ENCODE measurements at places on chromosomes 12 and 14. TPM values are rescaled to one million over a fixed set of nuclear protein-coding genes. Genes with fewer than 3 reads are reported as not detected.

DNA sequence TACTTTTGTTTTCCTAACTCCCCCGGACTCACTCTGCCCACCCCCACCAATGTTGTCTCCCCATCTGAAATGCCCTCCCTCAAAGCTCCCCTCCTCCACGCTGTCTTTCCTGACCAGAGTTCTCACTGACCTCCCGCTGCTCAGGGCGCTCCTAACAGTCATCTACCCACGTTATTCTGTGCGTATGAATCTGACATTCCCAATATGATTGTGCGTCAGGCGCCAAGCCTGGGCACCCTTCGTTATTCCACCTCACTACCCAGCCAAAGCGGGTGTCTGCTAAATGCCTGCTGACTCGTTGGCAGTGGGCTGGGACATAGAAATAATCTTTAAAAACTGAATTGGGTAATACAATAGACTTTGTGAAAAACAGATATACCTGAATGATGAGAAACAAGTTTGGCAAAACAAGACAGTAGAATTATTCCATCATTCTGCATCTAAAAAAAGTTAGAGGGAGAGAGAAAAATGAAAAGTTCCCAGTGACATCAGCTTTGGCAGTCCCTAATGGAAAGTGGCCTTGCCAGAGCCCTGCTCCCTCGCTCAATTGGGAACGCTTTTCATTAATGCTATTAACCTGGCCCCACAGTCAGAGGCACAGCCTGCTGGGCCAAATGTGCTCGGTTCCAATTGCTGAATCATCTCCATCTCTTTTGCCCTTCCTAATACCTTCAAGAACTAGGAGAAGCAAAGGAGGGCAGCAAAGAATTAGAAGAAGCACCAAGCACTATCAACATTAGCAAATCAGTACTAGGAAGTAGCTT is 74.0 kb upstream of the PLXNC1 start:
- DNase-seq = peak; percentile 77

DNA sequence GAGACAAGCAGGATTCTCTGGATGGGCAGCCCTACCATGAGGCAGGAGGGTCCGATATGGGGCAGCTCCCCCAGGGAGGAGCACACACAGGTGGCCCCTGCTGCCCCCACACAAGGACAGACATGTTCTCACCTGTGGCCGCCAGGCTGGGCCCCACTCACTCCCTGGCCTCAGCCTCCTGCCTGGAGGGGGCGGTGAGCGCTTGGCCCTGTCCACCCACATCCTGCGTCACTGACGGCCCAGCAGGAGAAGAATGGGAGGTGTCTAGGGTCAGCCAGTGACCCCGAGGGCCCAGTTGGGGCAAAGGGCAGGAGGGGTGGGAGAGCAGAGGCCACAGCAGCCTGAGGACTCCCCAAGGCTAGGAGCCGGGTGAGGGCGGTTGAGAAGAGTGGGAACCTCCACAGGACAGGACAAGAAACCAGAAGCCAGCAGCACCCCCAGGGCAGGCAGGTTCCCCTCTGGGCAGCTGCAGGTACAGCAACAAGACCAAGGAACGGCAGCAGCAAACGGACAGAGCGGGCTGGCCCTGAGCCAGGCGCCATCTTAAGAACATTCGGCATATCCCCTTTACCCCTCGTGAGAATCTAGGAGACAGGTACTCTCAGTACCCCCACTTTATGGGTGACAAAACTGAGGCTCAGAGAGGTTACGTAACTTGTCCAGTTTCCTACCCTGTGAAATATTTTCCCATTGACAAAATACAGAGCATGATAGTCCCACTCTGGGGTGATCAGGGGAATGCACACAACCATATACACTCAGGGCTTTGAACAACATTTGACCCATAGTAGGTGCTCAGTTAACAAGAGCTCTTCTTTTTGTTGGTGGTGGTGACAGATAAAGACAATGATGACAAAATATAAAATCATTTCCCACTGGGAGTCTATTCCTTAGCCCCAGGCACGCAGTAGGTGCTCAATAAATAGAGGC is 74.3 kb downstream of the NCOR2 start:
- no peak for DNase-seq

PPP1R3E gene
- total RNA-seq = 15.1 TPM

DNA sequence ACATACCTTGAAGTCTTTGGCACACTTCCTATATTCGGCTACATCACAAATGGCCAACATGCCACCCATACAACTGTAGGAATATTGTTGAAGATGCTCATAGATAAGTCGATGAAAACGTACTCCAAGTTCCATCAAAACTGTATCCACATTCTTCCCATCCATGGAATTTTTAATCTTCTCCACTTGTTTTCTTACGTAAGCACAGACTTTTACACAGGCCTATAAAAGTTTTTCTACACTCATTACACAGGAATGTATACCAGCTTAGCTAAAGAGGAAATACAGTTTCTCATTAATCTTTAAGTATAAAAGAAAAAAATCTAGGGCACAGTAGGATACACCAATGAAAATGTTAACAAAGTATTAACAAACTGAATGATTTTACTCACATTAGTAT is 59.1 kb downstream of the EXOC5 start:
- DNase-seq = no peak

DNA sequence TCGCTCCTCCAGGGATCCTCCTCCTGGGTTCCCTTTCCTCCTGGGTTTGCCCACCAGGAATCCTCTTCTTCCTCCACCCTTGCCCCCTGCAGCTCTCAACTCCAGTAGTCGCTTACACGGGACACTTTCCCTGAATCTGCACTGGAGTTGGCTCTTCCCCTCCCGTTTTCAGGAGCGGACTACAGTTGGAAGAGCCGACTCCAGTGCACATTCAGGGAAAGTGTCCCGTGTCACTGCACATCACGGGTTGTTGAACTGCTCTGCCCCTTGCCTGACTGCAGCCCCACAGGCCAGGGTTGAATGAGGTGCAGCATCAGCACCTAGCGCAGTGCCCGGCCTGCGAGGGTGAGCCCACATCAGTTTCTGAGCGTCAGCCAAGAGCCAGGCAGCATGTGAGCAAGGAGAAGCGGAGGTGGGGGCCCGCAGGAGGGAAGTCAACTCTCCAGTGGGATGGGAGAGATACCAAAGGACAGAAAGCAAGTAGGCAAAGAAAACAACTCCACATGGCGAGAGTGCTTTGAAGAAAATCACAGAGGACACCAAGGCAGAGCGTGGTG is 13.1 kb downstream of the RAPGEF3 start:
- no peak for DNase-seq

DNA sequence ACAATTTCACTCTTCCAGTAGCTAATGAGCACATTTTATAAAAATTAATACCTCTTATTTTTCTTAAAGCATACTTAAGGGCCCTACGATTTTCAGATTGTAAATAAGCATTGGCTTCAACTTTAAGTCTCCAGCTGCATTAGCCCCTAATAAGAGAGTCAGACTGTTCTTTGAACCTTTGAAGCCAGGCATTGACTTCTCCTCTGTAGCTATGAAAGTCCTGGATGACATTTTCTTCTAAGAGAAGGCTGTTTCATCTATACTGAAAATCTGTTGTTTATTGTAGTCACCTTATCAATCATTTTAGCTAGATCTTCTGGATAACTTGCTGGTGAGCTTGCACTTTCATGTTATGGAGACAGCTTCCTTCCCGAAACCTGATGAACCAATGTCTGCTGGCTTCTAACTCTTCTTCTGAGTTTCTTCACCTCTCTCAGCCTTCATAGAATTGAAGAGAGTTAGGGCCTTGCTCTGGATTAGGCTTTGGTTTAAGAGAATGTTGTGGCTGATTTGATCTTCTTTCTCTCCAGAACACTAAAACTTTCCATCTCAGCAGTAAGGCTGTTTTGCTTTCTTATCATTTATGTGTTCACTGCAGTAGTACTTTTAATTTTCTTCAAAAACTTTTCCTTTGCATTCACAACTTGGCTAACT is 377.1 kb upstream of the RGS6 start:
- no peak for DNase-seq

DNA sequence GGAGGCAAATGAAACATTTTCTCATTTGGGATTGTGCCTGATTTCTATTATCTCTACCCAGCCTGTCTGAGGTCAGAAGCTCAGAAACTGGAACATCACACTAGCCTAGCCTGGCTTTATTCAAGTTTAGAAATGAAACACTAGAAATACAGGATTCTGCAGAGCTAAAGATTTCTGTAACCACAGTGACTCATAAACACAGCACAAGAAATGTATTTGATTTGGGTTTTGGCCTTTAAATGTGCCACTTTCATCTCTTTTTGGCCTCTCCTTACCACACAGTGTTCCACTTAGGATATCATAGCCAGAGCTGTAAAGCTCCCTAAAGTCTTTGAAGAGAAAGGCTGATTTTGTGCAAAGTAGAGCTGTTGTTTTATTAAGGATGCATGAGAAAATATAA is 307.5 kb downstream of the EMP1 start:
- DNase-seq = no peak

GRCh38 chr12:115398311-115398781 is 714.4 kb upstream of the TBX3 start:
- DNase-seq = peak; percentile 67

DNA sequence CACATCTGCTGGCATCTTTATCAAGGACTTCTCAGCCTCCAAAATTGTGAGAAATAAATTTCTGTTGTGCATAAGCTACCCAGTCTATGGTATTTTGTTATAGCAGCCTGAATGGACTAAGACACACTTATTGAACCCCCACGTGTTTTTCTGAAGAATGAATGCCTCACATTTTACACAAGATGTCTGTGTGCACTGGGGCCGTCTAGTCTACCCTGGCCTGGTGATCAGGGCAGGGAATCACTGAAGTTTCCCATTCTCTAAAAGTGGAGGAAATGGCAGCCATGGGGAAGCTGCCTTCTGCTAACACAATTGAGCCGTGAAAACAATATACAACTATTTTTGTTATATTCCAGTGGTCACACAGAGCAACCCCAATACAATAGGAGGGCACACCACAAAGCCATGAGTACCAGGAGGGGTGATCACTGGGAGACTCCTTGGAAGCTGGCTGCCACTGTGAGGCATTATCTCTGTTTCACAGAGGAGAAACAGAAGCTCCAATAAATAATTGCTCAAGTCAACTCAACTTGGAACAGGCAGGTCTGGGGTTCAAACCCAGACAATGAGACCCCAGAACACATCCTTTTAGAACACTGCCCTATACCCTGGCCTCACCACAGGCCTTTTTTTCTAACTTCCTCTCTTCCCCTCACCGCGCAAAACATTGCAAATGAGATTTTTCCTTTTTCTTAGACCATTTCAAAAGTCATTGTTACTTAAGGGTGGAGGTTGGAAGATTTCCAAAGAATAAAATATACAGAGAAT is 18.3 kb upstream of the LTA4H start:
- DNase-seq = no peak

SMCO3 gene
- total RNA-seq = 0.41 TPM

DIO3 gene
- 0.27 TPM for total RNA-seq

GRCh38 chr12:55067701-55068100 is 47.9 kb downstream of the NEUROD4 start:
- DNase-seq = no peak

GRCh38 chr12:64835901-64836300 is 11.5 kb downstream of the TBC1D30 start:
- no peak for DNase-seq

HOTAIR gene
- not detected for total RNA-seq

HOXC6 gene
- 7.0 TPM for total RNA-seq

- no peak for DNase-seq
Observed at GRCh38 chr12:131153016-131153415, 199.3 kb downstream of the ADGRD1 start.

DNA sequence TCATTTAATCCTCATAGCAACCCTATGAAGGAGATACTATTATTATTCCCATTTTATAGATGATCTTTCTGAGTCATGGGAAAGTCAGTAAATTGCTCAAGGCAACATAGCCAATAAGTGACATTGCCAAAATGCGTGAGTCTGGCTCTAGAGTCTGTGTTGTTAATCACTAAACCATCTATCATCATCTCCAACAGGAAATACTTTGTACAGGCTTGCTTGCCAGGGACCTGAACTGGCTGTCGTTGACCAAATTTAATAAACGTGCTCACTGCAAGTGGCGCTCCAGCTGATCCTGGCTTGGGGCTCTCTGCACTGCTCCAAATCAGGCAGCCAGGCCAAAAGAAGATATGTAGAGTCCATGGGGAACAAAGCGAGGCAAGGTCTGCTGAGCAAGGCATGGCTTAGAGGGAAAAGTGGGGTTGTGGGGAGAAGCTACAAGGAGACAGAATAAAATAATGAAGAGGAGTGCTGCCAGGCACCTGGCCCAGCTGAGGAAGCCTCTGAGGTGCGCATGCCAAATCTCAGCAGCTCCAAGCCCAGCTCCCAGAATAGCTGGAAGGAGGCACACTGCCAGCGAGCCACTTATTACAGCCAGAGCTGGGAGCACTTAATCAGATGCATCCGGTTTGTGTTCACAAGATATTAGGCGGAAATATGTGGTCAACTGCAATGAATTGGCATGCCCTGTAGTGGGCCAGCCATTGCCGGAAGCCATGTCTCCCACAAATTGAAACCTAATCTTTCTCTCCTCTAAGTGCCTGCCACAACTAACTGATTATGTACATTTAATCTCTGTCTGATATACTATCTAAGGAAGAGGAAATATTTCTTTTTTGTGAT is 43.3 kb upstream of the PTPRO start:
- DNase-seq = peak; percentile 45

GRCh38 chr14:89296281-89296745 is 120.7 kb downstream of the FOXN3 start:
- DNase-seq = no peak

NGB gene
- 0.23 TPM for total RNA-seq
